ENCODE measurements at places on chromosomes 11 and 22.

- no peak for DNase-seq
Observed at GRCh38 chr11:47254386-47254785, 3.4 kb upstream of the NR1H3 start.

DNA sequence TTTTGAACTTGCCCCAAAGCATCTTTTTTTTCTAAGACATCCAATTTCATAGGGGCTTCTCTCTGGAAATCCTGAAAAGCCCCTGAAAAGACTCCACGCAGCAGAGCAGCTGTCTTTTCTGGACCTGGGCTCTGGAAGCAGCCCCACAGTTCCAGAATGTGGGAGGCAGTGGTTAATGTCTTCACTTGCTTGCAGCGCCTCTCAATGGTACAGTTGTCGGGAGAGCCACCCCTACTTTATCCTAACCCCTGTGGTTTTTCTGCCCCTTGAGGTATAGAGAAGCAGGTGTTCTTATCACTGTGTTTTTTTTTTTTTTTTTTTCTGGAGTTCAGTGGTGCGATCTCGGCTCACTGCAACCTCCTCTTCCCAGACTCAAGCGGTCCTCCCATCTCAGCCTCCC, 83.4 kb upstream of the SORL1-AS1 start:
- DNase-seq, result no peak

GRCh38 chr11:86726118-86726753, 53.8 kb upstream of the ME3 start:
- no peak for DNase-seq

DNA sequence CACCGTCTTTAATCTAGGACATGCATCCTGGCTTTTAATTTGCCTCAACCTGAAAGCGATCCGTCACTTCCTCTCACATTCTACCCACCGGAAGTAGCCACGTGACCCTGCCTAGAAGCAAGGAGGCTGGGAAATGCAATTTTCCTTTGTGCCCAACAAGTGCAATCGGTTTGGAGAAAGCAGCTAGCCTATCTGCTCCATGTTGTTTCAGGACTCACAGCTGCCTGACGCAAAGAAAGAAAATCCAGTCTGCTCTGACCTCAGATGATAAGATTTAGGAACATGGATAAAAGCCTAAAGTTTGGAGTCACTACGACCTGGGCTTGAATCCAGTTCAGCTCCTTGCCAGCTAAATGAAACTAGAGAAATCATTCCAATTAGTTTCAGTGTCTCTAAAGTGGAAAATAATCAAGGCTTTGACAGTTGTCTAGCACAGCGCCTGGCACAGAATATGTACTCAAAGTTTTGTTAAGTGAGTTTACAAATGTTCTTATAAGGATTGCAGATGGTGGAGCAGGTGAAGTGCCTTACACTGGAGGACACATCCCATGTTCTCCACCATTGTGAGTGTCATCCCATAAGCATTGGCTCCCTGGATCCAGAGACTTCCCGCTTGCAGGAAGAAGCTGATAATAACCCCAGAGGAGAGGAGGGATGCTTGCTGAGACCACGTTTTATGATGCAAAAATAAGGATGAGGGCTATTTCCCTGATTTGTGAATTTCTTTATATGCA, 553.7 kb downstream of the MN1 start:
- no peak for DNase-seq

DNA sequence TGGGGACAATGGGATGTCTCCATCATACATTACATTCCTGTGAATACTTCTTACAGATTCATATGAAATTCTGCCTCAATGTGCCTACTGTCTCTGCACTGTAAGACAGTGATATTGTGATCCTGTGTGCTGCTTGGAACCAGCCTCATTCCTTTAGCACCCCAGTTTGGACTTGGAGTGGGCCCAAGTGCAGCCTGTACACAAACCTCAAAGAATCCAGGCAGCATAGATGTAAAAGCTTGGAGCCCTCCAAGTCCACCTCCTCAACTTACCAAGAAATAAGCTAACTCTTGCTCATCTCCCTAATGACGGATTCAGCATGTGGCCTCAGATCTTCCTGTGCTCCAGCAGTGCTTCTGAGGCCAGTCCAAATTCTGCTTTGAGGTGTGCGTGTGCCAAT, 24.4 kb downstream of the GRAP2 start:
- DNase-seq, result no peak

GRCh38 chr11:61963016-61963281, 4.5 kb downstream of the FTH1 start:
- no peak for DNase-seq

GRCh38 chr11:58774164-58774593, 42.4 kb upstream of the GLYAT start:
- DNase-seq, result no peak

- DNase-seq, result no peak
Observed at GRCh38 chr11:1372660-1373059, 17.1 kb upstream of the BRSK2 start.

DNA sequence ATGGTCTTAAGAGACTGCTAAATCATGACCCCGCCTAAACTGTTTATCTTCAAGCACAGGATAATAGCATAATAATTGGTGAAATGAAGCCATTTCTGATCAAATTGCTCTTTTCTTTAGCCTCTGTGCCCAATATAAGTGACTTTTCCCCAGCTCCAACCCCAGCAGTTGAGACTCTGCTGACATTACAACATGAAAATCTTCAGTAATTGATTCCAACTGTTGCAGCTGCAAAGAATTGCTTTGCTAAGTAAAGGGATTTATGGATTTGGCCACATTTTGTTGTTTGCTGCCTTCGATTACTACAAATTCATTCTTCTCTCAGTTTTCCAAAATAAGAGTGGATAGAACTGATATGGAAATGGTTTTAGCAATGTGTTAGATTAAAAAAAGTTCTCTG, 576.7 kb upstream of the LRRC4C start:
- DNase-seq, result no peak

DNA sequence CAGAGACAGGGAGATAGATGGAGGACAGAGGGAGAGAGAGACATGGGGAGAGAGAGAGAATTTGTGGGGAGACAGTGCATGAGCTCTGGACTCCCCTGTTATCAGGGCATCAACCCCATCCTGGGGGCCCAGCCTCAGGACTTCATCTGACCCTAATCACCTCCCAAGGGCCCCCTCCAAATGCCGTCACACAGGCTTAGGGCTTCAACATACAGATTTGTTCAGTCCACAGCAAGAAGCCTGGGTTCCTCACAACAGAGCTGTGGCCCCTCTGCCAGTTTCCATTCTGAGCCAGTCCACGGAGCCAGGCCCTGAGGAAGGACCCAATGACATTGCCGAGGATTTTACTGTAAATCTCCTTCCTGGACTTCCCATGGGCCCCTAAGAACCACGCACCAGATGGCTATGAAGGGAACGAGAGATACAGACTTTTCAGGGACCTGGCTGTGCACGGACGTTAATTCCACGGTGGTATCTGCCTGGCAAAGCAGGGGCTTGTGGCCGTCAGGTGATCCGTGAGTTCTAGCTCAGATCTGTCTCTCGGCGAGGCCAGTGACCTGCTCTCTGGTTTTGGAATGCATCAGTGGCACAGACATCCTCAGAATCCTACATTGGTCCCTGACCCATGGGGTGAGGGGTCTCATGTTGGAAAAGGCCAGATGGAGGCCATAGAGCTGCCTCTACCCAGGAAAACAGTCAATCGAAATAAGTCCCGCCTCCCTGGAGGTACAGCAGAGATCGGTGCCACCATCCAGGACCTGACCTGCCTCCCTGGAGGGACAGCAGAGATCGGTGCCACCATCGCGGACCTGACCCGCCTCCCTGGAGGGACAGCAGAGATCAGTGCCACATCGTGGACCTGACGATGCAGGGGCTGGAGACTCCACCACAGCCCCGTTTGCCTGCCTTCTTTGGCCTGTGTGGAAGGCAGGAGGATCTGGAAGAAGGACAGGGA, 8.7 kb upstream of the B4GALNT4 start:
- DNase-seq, result no peak

- DNase-seq, result no peak
Observed at GRCh38 chr11:36361901-36362391, 65.9 kb downstream of the PRR5L start.

GRCh38 chr11:36454941-36455631, 55.0 kb downstream of the TRAF6 start:
- DNase-seq, result no peak

DNA sequence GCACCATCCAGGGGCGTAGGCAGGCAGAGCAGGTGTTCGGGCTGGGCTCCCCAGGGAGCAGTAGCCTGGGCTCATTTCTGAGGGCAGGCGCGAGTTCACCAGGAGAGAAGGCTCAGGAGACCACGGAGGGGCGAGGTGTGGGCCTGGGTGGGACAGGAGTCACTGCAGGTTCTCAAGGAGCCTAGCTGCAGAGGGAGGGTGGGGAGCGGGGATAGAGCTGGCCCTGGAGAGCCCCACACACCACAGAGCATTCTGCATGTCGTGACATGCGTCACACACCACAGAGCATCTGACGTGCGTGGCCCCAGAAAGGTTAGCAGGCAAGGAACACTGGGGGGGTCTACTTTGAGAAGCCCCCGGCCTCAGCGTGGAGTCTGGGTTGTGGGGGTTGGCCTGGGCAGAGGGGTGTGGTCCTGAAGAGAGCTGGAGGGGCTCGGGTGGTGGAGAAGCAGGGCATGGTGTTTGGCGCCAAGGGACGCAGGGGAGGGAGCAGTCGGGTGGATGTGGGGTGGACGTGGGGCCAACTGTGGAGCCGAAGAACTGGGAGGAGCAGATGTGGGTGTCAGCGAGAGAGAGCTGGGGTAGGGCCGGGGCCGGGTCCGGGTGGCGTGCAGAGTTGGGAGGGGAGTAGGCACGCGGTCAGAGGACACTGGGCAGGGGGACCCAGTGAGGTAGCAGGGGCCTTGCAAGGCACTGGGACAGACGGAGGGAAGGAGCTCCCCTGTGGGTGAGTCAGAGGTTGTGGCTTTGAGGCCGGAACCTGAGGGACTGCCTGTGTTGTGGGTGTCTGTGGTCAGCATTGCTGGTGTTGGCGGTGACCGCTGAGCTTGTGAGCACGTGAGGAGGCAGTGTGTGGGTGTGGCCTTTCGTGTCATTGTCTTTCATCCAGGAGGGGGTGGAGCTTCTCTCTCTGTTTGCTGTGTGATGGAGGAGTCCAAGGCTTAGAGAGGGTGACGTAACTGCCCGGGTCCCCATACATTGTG, 25.5 kb downstream of the CTTN start:
- peak; percentile 11 for DNase-seq

DNA sequence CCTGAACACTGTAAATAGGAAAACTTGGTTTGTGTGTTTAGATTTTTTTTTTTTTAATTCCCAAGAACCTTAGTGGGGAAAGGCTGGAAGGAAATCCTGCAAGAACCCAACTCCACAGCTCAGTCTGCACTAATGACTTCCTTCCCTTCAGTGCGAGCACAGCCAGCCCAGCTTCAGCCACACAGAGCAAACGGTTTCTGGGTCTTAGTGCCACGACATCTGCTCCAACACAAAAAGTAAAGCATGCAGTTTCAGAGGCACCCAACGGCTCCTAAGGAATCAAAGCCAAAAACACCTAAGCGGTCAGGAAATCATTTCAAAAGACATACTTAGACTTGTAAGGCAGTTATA, 236.1 kb downstream of the TTC28 start:
- peak; percentile 51 for DNase-seq

DNA sequence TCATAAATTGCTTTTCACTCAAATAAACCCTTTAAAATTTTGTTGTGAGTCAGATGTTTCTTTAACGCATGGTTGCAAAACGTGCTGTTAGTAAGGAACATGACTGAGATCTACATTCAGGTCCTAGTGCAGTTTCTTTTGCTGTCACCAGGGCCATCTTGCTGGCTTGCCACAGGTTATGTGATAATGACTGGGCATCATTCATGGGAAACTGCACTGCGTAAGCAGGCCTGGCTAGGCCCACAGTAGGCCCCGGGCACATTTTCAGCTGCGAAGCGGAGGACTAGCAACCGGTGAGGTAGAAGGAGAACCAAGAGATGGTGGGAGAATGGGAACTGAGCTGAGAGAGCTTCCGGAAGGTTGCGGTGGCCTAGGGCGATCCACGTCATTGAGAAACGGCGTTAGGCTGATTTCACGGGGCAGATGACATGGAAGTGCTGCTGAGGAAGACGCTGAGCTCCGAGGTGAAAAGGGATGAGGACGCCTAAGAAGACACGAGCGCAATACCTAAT, 3.2 kb upstream of the KLHDC7B start:
- no peak for DNase-seq

GRCh38 chr11:125873881-125874555, 13.4 kb upstream of the HYLS1 start:
- DNase-seq, result no peak

DNA sequence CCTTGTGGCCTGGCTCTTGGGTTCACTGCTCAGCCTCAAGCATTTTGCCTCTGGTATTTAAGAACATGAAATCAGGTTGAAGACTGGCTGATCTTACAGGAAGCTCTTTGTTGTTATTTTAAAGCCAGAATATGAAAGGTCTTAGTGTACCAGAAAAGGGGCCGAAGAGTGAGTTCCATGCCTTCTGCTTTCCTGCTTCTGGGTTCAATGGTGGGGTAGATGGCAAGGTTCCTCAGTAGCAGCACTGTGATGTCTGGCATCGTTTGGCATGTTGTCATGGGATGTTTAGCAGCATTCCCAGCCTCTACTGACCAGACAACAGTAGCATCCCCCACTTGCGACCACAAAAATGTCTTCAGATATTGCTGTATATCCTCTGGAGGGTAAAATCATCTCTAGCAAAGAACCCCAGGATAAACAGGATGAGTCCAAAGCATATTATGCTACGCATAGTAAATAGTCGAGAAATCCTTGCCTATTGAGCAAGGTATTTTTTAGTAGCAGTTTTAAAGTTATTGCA, 2.4 kb downstream of the VPS26B start:
- DNase-seq, result no peak

GRCh38 chr11:5596607-5597201, at the start of gene TRIM6:
TRIM6 (plus strand) TSS chr11:5596637; CDS start chr11:5596898, 261 bp downstream.
- no peak for DNase-seq

- DNase-seq, result no peak
Observed at GRCh38 chr11:60056349-60056969, at the start of gene MS4A3. MS4A3 (plus strand) TSS chr11:60056665; CDS start chr11:60061161, 4,496 bp downstream.

GRCh38 chr22:37418627-37419369, 8.5 kb downstream of the ELFN2 start:
- DNase-seq, result no peak

GRCh38 chr11:39236916-39237315, 2222.5 kb downstream of the LRRC4C start:
- no peak for DNase-seq

DNA sequence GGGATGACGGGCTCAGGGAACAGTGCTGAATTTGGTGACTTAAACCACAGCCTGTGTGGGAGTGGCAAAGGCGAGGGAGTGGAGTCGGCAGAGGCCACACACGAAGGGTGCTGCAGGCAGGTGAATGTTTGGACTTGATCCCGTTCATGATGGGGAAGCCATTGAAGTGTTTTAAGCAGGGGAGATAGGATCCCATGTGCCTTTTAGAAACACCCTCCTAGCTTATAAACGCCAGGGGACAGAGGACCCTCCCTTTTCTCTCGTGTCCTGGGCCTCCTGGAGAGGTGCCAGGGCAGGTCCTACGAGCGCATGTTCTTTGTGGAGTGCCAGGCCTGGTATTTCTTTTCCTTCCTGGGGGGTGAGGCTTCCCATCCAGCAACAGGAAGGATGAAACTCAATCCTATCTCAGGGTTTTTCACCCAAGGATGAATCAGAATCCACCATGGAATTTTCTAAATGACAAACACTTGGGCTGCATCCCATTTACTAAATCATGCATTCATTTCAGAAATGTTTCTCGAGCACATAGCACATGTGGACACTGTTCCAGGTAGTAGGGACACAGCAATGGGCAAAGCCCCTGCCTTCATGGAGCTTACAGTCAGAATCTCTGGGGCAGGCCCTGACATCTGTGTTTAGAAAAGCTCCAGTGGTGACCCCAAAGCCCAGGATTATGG, 59.6 kb downstream of the CHRDL2 start:
- no peak for DNase-seq

- no peak for DNase-seq
Observed at GRCh38 chr22:47634347-47634746, 871.9 kb downstream of the TBC1D22A start.

- no peak for DNase-seq
Observed at GRCh38 chr11:123233280-123233974, 38.4 kb upstream of the CLMP start.
